Activated CD4-positive, alpha-beta T cell treated with anti-CD3 and anti-CD28 coated beads, Interleukin-2, amount 50 U/mL, for 24 hours (primary cell): ENCODE measurements at places on chromosomes 2 and 18.
A peak's percentile ranks its signal among the peaks of the same experiment; 100 is the strongest.

GRCh38 chr2:206783718-206784117 lies 18.3 kb downstream of the FASTKD2 start:
- DNase-seq: no peak

- no peak for DNase-seq
These were observed 17.1 kb upstream of the CNNM3 start for GRCh38 chr2:96798733-96799622.

GRCh38 chr2:222423632-222424275 lies 589 bp upstream of the SGPP2 start:
- DNase-seq: peak; percentile 30

GRCh38 chr18:23314672-23315071 lies 138.4 kb upstream of the RIOK3 start:
- no peak for DNase-seq

GRCh38 chr2:74181739-74182138 lies 3.1 kb upstream of the MOB1A start:
- no peak for DNase-seq

GRCh38 chr18:76621782-76622495 lies 126.9 kb upstream of the ZNF516 start:
- DNase-seq: no peak

DNA sequence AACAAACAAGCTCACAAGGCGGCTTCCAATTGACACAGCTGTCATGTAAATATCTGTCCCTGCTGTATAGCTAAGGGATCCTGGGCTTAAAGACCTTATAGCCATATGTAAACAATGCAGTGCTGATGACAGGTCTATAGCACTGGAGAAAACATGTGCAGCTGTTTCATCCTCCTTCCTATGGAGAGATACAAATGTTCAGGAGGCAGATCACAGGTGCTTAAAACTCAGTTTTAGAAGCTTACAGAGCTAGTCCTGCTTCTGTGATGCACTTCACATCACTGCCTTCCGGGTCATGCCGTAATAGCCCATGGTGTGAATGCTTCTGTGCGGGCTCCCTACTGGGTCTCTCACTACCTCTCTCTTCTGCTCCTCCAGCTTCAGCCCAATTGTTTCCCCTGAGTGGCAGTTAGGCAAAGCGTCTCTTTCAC lies 262.4 kb upstream of the CHST9 start:
- DNase-seq: no peak

DNA sequence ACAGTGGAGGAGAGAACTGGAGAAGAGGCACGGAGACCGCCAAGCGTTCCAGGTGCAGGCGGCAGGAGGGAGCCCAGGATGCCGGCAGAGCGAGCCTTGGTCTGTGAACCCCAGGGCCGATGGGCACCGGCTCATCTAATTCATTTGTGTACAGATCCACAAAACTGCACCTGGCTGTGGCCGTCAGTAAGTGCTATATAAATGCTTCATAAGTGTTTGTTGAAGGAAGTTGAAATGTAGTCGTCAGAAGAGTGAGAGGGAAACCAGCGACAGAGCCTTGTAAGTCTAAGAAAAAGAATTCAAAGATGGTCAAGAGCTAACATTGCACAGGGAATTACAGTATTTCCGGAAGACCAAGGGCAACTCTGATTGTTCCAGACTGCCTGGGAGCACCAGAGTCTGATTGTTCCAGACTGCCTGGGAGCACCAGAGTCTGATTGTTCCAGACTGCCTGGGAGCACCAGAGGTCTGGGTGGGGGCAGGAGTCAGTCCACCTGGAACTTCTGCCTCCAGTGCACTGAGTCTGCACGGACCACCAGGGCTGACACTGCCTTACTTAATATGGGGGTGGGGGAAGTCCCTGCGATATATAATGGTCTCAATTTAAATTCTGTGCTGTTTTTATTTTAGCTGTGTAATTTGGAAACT lies 112.3 kb downstream of the BCL2 start:
- no peak for DNase-seq

DNA sequence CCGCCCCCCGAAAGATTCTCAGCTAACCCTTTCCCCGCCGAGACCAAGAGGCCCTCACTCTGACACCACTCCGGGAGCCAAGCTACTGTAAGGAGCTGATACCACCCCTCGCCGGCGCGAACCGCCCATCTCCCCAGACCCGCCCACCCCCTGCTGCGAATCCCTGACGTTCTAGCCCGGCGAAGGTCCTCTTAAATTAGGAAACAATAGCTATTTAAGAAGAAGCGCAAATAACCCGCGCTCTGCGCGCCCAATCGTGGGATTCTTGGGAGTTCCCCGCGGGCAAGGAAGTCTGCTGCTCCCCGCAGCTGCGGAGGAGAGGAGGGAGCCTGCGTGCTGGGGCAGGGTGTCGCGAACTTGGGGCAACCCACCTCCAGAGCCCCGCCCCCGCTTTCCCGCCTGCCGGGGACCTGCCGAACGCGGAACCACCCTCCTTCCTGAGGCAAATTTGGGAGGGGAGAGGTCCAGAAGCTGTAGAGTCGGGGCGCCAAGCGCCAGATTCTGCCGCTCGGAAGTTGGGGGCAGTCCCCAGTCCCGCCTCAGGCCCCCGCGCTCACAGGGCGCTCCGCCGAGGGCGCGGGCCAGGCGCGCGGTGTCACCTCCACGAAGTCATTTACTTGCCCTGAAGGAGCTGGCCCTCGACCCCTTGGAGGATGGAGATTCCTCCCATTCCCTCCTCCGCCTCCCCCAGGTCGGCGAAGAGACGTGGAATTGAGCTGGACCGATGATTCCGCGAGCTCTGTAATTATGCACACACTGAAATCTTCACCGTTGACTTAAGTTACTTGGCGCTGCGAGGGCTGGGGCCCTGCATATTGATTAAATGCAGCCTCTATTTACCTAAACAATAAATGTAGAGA lies 8.4 kb upstream of the SP9 start:
- DNase-seq: no peak

GRCh38 chr2:108270346-108270745 lies 18.3 kb upstream of the SULT1C2 start:
- no peak for DNase-seq

DNA sequence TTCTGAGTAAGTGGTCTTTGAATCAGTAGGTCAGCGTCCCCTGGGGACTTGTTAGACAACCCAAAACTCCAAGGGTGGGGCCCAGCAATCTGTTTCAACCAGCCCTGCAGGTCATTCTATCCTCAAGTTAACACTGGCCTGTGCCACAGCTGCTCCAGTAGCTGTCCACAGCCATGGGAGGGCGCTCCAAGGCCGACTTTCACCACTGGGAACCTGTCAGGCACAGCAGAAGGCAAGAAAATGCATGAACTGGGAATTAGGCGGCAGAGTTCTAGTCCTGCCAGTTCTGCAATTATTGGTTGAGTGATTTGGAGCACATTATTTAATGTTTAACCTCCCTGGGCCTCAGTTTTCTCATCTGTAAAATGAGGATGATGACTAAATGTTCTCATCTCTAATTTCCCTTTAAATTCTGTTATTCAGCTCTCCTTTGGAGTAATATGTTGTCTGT lies 17.4 kb upstream of the MRPL33 start:
- peak; percentile 56 for DNase-seq

DNA sequence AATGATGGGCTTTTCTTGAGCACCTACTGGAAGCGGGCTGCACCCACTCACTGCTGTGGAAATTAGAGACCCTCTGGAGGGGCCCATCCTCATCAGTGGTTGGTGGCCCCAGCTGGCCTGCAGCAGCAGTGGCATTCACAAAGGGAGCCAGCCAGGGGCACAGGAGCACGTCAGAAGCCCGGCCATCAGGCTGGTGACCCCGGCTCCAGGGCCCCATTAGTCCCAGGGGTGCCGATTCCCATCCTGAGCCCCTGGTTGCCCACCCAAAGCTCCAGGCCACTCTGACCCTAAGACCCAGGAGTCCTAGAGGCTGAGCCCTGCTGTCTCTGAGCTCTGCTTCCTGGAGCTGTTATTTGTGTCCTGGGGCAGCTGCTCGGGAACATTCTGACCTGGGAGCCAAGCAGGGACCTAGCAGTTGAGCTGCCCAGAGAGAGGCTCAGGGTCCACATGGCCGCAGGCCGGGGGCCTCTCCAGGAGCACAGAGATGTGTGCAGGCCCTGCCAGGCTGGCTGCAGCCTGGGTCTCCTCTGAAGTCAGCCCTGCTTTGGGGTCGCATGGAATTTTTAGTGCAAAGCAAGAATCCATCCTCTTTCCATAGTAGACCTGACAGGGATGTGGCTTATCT lies 207.2 kb downstream of the KLHL29 start:
- DNase-seq: no peak

GRCh38 chr2:112629224-112629623 lies 16.5 kb upstream of the SLC20A1 start:
- DNase-seq: no peak

DNA sequence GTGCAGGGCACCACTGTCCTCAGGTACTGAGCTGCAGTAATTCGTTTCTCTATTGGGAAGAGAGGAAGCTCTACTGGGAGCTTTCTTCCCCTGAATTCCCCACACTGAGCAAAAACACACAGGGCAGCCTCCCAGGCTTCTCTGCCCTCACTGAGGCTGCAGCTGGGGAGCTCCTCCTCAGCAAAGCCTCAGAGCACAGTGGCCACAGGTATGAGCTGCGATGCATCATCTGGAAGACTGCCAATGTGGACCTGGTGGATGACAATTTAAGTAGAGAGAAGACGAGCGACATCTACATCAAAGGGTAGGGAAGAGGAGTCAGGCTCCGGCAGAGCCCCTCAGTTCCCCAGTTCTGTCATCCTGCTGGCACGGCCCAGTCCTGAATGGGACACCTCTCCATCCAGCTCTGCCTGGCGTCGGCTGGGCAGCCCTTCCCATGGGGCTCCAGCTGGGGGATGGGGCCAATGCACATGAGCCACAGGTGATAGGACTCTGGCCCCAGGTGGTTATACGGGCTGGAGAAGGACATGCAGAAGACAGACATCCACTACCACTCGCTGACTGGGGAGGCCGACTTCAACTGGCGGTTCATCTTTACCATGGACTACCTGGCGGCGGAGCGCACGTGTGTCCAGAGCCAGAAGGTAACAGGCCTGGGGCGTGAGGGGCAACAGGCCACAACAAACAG lies 37.6 kb downstream of the LMAN2L start:
- no peak for DNase-seq

DNA sequence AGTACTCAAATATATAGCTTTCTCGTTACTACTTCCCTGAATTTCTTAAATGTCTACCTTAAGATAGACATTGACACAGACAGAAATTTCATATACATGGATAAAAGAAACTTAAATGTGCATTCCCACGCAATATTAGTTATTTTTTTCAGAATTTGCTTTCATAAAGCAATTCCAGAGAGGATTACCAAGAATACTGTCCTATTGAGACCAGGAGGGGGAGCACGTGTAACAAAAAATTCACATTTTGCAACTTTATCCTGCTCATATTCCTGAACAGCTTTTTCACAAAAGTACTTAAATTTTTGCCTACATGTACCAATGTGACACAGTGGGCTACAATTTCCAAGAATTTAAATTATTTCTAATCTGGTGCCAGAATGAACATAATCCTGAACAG lies 30.7 kb upstream of the ERCC3 start:
- DNase-seq: no peak

- no peak for DNase-seq
These were observed 310.1 kb upstream of the NCKAP5 start for GRCh38 chr2:133878326-133878725.

- no peak for DNase-seq
These were observed 110.1 kb downstream of the ZNF385B start for GRCh38 chr2:179751163-179751809.

DNA sequence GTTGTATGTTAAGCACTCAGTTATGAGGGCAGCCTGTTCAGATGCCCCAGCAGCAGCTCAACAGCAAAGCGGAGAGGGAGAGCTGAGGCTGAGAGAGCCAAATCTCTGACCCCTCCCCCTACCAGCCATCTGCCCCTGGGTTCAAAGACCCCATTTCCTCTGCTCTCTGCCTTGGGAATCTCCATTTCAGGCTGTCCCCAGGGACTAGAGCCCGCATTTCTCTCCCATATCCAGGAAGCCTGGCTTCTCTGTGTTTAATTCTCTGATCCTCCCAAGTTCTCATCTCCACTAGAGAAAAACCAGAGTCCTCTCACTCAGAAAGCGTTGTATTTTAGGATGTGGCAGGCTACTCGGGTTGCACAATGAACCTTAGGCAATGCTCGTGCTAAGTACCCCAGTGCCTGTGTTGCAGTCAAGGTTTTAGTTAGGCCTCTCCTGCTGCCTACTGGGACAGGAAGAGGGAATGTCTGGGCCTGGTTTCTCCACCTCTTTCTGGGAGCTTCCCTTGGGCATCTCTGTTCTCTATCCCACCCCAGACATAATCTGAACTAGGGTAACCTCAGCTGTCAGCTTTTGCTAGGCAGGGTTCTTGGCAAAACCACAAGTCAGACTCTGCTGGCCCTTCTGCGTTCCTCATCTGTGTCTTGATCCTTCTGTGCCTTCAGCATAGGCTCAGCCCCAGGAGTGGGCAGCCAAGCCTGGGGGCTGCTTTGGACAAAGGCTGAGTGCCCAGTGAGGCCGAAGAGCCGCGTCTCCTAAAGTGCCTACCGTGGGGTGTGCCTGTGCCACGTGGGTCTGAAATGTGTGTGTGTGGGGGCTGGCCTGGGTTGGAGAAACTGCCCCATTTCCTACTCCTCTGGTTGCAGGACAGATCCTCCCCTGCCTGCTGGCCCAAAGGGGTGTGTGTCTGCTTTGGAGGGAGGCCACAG lies 96.8 kb downstream of the STPG4 start:
- DNase-seq: no peak

- no peak for DNase-seq
These were observed 5.6 kb downstream of the ATP5MC3 start for GRCh38 chr2:175175896-175176295.

- DNase-seq: no peak
These were observed 434.7 kb downstream of the EPHA4 start for GRCh38 chr2:221137385-221137784.

DNA sequence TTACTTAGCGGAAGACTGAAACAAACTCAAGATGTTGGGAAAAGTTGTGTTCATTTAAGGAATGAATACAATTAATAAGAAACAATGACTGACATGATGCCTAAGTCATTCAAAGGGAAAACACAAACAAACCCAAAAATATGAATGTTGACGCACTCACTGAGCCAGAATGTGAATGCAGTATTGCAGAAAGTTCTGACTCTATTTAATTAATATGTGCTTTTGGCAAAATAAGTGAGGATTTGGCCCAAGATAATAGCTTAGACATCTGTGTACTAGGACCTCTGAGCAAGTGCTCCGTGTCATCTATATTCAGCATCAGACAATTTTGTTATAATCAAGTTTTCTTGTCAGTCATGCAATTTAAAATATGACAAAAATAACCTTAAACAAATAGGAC lies 1138.8 kb upstream of the NXPH2 start:
- DNase-seq: no peak
